ENCODE measurements at places on chromosomes 4 and X. TPM values are rescaled to one million over a fixed set of nuclear protein-coding genes. Genes with fewer than 3 reads are reported as not detected.

The UGT8 gene
- 18.2 TPM for total RNA-seq

The IGSF1 gene
- total RNA-seq = 3.2 TPM

The CACNA1F gene
- 1.7 TPM for total RNA-seq

The DDX3X gene
- 205 TPM for total RNA-seq

The FGFR3 gene
- 138 TPM for total RNA-seq

The SSX4B gene
- total RNA-seq = not detected

The RS1 gene
- total RNA-seq = 0.37 TPM

The HTRA3 gene
- 0.52 TPM for total RNA-seq

The PFKFB1 gene
- 0.39 TPM for total RNA-seq

The BANK1 gene
- 1.7 TPM for total RNA-seq

The SPANXA1 gene
- total RNA-seq = not detected

Measured in dorsolateral prefrontal cortex (tissue), 122 donors.